ENCODE measurements at places on chromosomes 2 and 18.

DNA sequence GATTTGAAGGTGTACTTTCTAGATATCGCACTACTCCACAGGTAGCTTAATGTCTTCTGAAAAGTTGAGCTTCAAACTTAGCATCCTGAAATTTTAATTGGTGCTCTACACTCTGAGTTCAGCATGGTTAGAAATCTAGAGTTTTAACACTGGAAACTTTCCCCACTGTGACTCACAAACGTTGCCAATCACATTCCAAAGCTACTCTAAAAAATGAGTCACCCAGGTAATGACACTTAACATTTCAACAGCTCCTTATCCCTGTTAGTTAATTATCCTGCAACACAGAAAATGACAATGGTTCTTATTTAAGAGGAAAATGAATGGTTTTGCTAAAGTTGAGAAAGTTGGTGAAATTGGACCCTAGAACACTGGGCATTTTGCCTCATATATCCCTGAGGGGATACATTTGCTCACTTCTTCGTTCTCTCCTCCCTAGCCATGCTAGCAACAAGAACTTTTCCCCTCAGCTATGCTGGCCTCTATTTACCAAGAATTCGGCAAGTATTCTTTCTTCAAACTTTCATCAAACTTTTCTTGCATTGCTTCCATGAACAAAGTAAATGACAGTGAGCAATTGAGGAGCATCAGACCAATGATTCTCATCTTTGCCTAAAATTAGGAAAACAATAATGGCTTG lies 1024.1 kb upstream of the KLHL29 start:
- DNase-seq = no peak

DNA sequence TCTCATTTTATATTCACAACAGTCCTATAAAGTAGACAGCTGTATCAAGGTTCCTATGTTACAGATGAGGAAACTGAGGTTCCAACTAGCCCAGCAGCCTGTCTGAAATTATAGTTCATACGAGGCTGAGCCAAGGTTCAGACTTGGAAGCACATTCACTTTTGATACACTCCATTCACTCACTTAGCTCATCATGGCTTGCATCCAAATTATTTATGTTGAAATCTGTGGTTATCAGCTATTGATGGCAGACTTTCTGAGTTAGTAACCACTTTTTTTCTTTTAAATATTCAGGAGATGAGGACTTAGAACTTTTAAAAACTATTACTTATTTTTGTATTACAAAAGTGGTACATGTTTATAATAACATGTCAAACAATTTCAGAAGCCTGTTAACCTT lies 188.2 kb downstream of the MTX2 start:
- DNase-seq = no peak

GRCh38 chr18:3305354-3305762 lies 43.4 kb downstream of the MYL12B start:
- no peak for DNase-seq

DNA sequence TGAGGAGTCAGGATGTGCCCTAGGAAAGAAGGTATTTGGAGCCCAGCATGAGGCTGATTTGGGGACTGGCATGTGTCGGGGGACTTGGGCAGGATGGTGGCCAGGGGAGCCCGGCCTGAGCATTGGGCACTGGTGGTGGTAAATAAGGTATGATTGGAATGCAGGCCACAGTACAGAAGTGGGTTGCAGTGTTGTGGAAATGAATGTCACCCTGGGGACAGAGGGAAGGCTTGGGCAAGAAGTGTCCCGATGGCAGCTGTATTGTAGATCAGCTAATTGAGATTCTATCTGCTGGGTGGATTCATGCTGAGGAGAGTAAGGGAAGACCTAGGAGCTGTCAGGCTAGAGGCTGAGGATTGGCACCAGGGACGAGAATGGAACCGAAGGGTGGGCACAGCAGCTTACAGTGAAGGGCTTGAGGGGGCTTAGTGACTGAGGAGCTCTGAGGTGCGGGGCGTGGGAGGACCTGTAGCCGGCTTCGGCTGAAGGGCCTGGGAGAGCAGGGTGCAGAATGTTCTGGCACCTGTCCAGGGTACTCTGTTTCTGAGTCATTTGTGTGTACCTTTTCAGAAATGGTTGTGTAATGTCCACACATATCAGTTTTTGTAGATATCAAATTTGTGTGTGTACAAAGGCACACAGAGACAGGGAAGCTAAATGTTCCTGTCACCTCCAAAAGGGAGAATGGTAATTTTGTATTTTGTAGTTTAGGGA lies 170.2 kb downstream of the PRKCE start:
- DNase-seq = no peak

DNA sequence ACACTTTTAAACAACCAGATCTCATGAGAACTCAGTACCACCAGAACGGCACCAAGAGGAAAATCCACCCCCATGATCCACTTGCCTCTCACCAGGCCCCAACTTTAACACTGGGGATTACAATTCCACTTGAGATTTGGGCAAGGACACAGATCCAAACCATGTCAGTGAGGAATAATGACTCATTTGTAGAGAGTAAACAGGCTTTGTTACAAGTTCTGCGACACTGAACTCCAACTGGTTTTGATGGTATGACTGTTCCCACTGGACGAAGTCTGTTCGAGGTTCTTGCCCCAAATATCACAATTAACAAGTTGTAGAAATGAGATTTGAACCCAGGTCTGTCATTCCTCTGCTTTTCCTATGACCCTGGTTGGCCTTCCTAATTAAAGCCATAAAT lies 718.1 kb upstream of the ID2 start:
- DNase-seq = no peak

GRCh38 chr2:40192864-40193669 lies 258.8 kb downstream of the SLC8A1 start:
- no peak for DNase-seq

DNA sequence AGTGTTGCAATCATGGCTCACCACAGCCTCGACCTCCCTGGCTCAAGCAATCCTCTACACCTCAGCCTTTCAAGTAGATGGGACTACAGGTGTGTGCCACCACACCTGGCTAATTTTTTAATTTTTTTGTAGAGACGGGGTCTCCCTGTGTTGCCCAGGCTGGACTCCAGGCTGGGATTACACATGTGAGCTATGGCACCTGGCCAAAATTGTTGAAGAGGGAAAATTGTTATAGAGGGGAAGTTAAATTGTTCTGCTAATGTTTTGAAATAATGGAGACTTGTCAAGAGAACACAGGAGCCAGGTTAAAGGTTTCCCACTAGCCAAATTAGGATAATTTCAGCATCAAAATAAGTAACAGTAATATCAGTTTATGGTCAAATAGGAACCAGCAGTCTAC lies 25.1 kb downstream of the PPIG start:
- no peak for DNase-seq

- no peak for DNase-seq
Measured at GRCh38 chr2:209773377-209773776, 1.7 kb downstream of the UNC80 start.

DNA sequence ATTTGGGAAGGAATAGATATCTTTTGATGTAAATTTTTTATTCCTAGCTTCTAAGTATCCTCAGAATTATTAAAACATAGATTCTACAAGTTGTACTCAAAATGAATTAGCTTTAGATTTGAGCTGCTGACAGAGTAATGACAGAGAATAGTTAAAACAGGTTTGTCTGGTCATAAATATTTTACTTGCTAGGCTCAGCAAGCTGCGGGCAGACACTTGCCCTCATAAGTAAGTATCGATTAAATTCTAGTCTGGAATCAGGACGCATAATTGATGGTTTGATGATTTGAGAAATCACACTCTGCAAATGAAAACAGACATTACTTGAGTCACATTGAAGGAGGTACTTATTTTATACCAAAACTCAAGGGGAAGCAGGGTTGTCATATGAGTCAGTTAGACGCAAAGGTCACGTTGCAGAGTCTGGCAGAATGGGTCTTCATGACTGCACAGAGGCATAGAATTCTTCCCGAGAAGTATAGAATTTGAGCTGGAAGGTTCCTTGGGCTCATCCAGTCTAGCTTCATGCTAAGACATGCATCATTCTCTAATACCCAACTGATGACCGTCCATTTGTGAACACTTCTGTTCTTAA lies 27.5 kb downstream of the ARL4C start:
- DNase-seq = no peak

- DNase-seq = no peak
Measured at GRCh38 chr2:37829202-37829601, 95.9 kb upstream of the RMDN2 start.

DNA sequence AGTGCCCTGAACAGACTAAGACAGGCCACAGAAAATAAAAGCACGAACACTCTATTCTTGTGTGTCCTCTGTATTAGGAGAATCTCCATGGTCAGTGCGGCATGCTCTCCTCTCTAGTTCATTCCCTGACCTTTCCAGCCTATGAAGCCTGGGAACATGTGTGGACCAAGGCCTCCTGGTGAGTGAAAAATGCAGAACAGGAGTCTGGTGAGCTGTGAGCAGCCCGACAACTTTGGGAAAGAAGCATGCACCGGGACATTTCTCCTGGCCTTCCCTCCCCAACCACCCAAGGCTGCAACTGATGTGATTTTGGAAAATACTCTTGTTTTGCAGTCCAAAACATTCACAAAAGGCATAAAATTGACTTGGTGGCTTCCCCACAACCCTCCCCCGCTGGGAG lies 878.3 kb upstream of the ID2 start:
- DNase-seq = no peak

- no peak for DNase-seq
Measured at GRCh38 chr2:58532641-58533040, 291.5 kb upstream of the FANCL start.

DNA sequence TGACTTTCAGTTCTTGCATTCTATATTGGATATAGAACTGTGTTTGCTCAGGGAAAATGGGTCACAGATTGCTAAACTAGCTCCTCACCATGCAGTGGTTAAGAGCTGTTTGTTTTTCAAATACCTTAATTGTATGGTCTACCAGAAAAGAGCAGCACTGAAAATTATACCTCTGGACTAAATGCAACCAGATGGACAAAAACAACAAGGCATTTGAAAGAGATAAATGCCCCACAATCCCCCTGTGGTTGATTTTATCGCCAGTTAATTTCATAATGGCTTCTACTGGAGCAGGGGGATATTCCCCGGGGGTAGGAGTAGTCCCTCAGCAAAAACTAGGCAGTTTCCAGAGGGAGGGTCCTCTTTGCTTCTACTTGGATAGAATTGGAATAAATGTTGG lies 267.9 kb upstream of the TNP1 start:
- no peak for DNase-seq

DNA sequence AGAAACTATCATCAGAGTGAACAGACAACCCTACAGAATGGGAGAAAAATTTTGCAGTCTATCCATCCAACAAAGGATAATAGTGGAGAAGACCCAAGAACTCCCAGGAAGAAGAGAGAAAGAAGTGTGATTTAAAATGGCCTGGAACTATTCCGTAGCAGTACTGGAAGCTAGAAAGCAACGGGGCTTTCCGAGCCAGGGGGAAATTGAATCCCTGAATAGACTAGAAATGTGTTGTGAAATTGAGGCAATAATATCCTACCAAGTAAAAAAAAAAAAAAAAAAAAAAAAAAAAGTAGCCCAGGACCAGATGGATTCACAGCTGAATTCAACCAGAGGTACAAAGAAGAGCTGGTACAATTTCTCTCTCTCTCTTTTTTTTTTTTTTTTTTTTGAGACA lies 69.3 kb downstream of the FARP2 start:
- DNase-seq = no peak

GRCh38 chr2:40719414-40719813 lies 267.5 kb upstream of the SLC8A1 start:
- DNase-seq = no peak

DNA sequence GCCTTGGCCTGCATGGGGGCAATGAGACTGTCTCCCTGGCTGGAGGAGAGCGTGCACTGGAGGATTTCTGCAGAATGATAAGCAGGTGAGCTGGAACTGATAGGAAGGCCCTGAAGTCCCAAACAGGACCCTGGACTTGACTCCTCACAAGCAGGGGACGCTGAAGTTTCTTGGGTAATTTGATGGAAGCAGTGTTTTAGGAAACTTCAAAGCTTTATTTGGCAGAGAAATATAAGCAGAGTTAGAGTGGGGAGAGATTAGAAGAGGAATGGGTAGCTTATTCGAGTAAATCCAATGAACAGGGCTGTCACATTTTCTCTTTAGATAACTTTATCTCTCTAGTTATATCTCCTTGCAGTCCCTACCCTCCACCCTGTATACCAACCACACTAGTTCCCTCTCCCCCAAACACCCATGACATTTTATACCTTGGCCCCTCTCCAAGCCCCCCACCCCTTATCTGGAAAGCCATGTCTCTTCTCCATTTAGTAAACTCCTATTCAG lies 73.6 kb upstream of the IGFBP5 start:
- no peak for DNase-seq

- no peak for DNase-seq
Measured at GRCh38 chr2:15748736-15749323, 157.2 kb downstream of the DDX1 start.

DNA sequence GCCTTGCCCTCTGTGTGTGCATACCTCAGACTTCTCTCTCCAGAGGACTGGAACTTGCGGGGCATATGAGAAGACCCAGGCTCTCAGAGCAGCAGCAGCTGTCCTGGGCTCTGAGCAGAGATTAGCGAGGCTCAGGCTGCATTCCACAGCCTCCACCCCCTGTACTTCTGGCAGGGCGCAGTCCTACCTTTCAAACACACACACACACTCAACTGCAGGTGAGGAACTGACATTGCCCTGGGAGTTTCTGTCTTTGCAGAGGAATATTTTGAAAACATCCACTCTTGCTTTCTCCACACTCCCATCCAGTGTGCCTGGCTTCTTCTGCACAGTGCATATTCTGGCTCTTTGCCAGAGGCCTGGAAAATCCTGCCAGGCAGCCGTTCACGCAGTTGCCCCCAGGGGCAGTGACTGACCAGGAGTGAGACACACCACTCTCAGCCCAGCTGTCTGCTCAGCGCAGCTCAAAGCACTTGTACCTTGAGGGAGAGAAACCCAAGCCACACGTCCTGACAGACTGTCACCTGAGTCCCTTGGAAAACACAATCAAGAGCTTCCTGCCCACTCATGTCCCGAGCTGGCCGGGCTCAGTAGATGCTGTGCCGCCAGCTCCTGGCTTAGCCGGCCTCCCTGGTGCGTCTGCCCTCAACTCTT lies 460.8 kb downstream of the RNF144A start:
- DNase-seq = no peak

DNA sequence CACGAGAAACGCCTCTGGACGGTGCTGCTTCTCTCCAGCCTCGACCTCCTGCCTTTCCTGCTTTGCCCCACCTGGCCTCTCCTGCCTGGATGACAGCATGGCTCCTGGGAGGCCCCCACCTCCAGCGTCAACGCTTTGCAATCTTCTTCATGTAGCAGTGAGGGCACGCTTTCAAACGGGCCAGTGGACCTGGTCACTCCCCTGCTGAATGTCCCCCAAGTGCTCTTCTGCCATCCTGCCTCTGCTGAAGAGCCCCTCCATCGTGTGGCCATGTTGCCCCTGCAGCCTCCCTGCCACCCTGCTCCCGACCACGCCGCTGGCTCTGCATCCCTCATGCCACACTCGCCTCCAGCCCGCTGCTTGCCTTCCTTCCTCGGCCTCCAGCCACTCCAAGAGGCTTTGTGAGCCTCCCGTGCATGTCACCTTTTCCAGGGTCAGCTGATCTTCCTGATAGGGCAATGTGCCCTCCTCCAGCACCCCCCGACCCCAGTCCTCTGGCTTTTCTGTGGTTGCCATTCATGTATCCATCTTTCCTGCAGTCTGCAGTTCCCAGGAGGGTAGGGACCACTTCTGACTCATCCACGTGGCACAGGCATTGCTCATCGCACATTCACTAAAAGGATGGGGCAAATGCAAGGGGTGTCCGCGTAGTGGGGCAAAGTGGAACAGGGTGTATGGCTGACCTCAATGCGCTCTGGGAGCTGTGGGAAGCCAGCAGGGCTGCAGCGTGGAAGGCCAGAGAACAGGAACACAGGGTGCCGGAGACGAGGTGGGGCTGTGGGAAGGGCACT lies 268.8 kb downstream of the TWIST2 start:
- DNase-seq = no peak

Data from suprapubic skin (tissue), 4 donors.